ENCODE measurements at places on chromosomes 1 and 21. TPM values are rescaled to one million over a fixed set of nuclear protein-coding genes. Genes with fewer than 3 reads are reported as not detected.
A peak's percentile ranks its signal among the peaks of the same experiment; 100 is the strongest.

DNA sequence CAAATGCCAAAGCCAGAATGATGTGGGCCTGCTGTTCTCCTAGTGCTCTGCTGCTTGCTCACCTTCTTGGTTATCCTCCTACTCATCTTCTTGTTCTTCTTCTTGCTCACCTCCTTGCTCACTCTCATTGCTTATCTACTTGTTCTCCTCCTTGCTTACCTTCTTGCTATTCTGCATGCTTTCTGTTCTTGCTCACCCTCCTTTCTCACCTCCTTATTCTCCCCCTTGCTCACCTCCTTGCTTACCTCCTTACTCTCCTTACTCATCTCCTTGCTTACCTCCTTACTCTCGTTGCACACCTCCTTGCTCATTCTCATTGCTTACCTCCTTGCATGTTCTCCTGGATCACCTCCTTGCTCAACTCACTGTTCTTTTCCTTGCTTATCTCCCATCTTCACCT is at the start of gene OR14I1:
TSS of gene OR14I1 (minus strand) at position 53 of the 400 bp plus-strand sequence.
- no peak within 1 kb of the TSS for H3K4me3 ChIP-seq
- H3K36me3 ChIP-seq = no peaks in the 10 kb centered on the region
- H3K27ac ChIP-seq = no peak within 1 kb of the TSS
- DNase-seq = no peak

GRCh38 chr1:2937805-2938204 is 83.5 kb upstream of the ACTRT2 start:
- H3K27me3 ChIP-seq = peaks cover 27% of the 10 kb centered on the region
- no peaks in the 10 kb centered on the region for H3K36me3 ChIP-seq
- H3K27ac ChIP-seq = no peak overlapping the region

DNA sequence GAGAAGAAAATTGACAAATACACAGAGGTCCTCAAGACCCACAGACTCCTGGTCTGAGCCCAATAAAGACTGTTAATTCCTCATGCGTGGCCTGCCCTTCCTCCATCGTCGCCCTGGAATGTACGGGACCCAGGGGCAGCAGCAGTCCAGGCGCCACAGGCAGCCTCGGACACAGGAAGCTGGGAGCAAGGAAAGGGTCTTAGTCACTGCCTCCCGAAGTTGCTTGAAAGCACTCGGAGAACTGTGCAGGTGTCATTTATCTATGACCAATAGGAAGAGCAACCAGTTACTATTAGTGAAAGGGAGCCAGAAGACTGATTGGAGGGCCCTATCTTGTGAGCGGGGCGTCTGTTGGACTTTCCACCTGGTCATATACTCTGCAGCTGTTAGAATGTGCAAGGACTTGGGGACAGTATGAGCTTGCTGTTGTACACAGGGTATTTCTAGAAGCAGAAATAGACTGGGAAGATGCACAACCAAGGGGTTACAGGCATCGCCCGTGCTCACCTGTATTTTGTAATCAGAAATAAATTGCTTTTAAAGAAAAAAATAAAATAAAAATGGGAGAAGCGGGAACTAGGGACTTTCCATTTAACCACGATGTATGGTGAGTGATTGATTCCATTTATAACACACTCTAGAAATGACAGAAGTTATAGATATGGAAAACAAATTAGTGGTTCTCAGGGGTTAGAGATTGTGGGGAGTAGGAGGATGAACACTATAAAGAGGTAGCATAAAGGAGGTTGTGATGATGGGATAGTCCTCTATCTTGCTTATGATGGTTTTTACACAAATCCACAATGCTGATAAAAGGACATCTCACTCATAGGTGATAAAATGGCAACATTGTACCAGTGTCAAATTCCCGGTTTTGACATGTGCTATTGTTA is 244.7 kb downstream of the MRPL39 start:
- H3K27ac ChIP-seq = no peak overlapping the region
- no peaks in the 10 kb centered on the region for H3K27me3 ChIP-seq
- H3K36me3 ChIP-seq = no peaks in the 10 kb centered on the region
- no peak for DNase-seq
- H3K4me1 ChIP-seq = no peaks in the 10 kb centered on the region

GRCh38 chr1:15430787-15431570 is 7.3 kb upstream of the CTRC start:
- H3K4me3 ChIP-seq = no peak overlapping the region
- no peaks in the 10 kb centered on the region for H3K27me3 ChIP-seq
- no peaks in the 10 kb centered on the region for H3K36me3 ChIP-seq
- peaks cover 58% of the 10 kb centered on the region for H3K4me1 ChIP-seq
- DNase-seq = peak; percentile 92
- no peak overlapping the region for H3K27ac ChIP-seq

DNA sequence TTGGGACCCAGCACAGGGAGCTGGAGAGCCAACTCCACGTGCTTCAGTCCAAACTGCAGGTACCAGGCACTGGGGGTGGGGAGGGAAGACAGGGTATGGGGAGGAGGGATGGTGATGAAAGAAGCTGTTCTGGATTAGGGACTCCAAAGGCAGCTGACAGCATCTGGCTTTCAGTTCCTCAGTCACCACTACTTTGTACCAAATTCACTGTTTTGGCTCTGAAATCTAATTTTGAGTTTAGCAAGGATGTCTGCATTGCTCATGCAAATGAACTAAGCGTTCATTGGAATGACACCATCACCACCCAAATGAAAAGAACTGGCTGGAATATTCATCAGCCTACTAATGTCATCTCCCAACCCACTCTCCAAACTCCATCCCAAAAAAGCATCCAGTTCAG is 8.7 kb downstream of the C1orf74 start:
- no peak for DNase-seq
- no peak overlapping the region for H3K27ac ChIP-seq
- no peaks in the 10 kb centered on the region for H3K36me3 ChIP-seq

GRCh38 chr1:3483801-3484444 is 29.5 kb downstream of the ARHGEF16 start:
- no peaks in the 10 kb centered on the region for H3K27me3 ChIP-seq
- peak; percentile 30 for DNase-seq
- no peaks in the 10 kb centered on the region for H3K4me1 ChIP-seq

DNA sequence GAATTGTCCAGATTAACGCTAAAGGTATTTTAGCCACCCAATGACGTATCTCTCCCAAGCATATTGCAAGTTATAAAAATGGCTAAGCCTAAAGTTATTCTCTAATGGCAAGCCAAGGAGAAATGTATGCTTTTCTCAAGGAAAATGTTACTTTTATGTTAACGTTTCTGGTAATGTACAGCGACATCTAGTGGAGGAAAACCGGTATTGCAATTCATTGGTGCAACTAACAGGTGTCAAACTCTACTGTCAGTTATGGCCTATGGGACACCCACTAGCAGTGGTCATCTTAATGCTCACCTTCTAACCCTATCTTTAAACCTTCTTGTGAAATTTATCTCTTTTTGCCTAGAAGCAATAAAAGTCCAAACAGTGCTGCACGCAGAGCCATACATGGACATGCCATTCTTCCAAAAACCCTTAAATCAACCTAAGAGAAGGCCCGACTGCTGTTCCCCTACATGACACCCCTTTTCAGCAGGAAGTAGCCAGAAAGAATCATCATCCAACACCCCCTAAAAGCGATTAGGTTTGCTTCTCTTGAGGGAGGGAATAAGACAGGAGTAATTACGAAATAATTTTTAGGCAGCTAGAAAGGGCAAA is 68.7 kb upstream of the LRIF1 start:
- H3K27ac ChIP-seq = no peak overlapping the region
- H3K4me1 ChIP-seq = no peaks in the 10 kb centered on the region
- DNase-seq = peak; percentile 4
- no peak overlapping the region for H3K4me3 ChIP-seq
- no peaks in the 10 kb centered on the region for H3K36me3 ChIP-seq
- no peaks in the 10 kb centered on the region for H3K27me3 ChIP-seq

- DNase-seq = no peak
- peaks cover 6% of the 10 kb centered on the region for H3K36me3 ChIP-seq
- peak overlapping the region; percentile 71 for H3K4me3 ChIP-seq
- no peaks in the 10 kb centered on the region for H3K27me3 ChIP-seq
- peaks cover 38% of the 10 kb centered on the region for H3K4me1 ChIP-seq
- H3K27ac ChIP-seq = peak overlapping the region; percentile 99
Observed at GRCh38 chr1:84573481-84573966, 716 bp downstream of the CTBS start.

DNA sequence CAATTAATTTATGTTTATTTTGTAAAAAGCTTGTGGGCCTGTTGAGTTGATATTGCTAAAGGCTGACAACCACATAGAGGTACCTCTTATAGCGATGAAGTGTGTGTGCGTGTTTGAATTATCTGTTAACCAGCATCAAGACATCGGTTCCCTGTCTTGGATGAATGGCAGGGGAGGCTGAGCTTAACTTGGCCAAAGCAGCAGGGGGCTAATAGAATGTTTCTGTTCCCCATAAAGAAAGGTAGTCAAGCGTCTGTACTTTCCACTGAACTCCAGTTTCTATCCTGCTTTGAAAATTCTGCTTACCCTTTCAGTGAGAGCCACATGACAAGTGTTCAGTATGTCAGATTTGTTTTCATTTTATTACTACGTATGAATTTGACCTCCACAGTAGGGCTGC is 63.0 kb downstream of the ROR1 start:
- H3K4me1 ChIP-seq = no peaks in the 10 kb centered on the region
- no peaks in the 10 kb centered on the region for H3K27me3 ChIP-seq
- H3K4me3 ChIP-seq = no peak overlapping the region
- no peaks in the 10 kb centered on the region for H3K36me3 ChIP-seq
- H3K27ac ChIP-seq = no peak overlapping the region
- no peak for DNase-seq

- DNase-seq = no peak
- H3K27ac ChIP-seq = no peak overlapping the region
- H3K4me1 ChIP-seq = no peaks in the 10 kb centered on the region
Observed at GRCh38 chr1:56626546-56626945, 18.6 kb upstream of the PRKAA2 start.

GRCh38 chr1:43274804-43275180 is 5.0 kb downstream of the TMEM125 start:
- H3K36me3 ChIP-seq = peaks cover 10% of the 10 kb centered on the region
- no peak overlapping the region for H3K4me3 ChIP-seq
- no peaks in the 10 kb centered on the region for H3K27me3 ChIP-seq
- DNase-seq = no peak

GRCh38 chr1:65198096-65198495 is 50.1 kb downstream of the AK4 start:
- no peak overlapping the region for H3K4me3 ChIP-seq
- no peaks in the 10 kb centered on the region for H3K4me1 ChIP-seq
- H3K27ac ChIP-seq = no peak overlapping the region
- no peaks in the 10 kb centered on the region for H3K27me3 ChIP-seq

DNA sequence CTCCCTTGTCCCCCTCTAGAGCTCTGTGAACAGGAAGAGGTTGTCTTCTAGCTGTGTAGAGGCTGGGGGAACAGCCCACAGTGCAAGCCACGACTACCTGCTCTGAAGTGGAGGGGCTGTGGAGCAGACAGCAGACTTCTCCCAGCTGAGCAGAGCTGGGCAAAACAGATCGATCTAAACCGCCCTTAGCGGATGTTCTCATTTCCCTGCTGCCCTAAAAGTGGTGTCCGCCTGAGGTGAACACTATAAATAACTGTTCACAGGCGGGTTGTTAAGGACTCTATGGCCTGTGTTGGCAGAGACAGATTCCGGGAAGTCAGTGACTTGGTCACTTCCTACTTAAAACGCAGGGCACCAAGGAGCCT is 203.2 kb downstream of the RHOU start:
- H3K36me3 ChIP-seq = no peaks in the 10 kb centered on the region
- no peak overlapping the region for H3K4me3 ChIP-seq
- peak overlapping the region; percentile 55 for H3K27ac ChIP-seq
- peaks cover 70% of the 10 kb centered on the region for H3K4me1 ChIP-seq
- no peaks in the 10 kb centered on the region for H3K27me3 ChIP-seq
- DNase-seq = no peak

DNA sequence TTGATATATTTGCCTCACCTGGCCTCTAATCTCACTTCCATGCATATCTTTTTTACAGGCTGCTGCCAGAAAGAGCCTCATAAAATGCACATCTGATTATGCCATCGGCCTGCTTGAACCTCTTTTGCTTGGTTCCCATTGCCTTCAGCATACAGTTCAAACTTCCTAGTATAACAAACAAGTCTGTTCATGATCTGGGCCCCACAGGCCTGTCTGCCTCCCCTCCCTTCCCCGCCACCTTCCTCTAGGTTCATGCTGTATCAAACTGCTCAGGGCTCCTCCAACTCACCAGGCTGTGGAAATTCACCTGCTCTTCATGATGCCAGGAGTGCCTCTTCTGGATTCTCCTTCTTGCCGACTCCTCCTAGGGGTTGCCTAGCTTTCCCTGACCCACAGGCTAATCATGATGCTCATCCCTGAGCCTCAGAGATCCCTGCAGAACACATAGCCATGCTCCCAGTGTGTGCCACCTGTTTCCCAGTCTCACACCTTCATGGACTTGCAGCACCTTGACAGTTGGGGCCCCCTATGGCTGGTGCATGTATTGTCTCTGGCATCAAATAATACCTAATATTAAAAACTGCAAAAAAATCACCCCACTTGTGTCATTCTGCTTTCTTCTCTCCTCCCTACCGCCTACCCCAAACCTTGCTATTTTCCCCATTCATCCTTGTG is 33.7 kb upstream of the CD2 start:
- no peaks in the 10 kb centered on the region for H3K4me1 ChIP-seq
- H3K4me3 ChIP-seq = no peak overlapping the region
- no peaks in the 10 kb centered on the region for H3K36me3 ChIP-seq
- no peak for DNase-seq
- no peak overlapping the region for H3K27ac ChIP-seq

- H3K4me1 ChIP-seq = no peaks in the 10 kb centered on the region
- H3K36me3 ChIP-seq = no peaks in the 10 kb centered on the region
- peaks cover 67% of the 10 kb centered on the region for H3K27me3 ChIP-seq
- peak; percentile 59 for DNase-seq
Observed at GRCh38 chr1:5847013-5847659, 145.1 kb downstream of the NPHP4 start.

DNA sequence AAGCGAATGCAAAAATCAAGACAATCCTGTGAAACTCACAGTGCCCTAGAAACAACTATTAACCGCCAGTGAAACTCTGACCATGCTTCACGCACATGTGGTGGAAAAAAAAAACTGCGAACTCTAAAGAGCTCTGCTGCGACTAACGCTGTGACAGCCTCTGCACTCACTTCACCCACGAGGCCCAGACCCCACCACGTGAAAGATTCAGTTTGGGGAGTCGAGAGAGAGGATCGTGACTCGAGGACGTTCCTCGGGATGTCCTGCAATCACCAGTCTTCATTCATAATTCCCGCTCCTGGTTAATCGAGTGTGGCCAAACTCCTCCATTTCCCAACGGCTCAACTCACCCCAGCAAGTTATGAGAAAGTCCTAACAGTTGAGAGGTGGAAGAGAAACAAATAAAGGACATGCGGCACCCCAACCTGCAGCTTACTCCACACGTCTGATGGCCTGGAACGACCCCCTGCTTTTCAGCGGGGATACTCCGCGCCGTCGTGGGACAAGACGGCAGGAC is 1.1 kb downstream of the SERBP1 start:
- no peak for DNase-seq
- H3K4me3 ChIP-seq = peak overlapping the region; percentile 93
- peaks cover 23% of the 10 kb centered on the region for H3K36me3 ChIP-seq
- H3K27me3 ChIP-seq = no peaks in the 10 kb centered on the region
- peak overlapping the region; percentile 86 for H3K27ac ChIP-seq

Gene IL19
- total RNA-seq = not detected

Gene DNAI4
- 12.4 TPM for total RNA-seq

Gene GJB3
- 0.68 TPM for total RNA-seq

Gene FCRLB
- total RNA-seq = 0.70 TPM

Gene C4BPA
- total RNA-seq = 32.1 TPM
